ENCODE measurements at places on chromosomes 3 and 15.

GRCh38 chr3:53167418-53168174 is 6.6 kb downstream of the PRKCD start:
- DNase-seq, result no peak

GRCh38 chr3:139135657-139136056 is 91.0 kb upstream of the PRR23C start:
- no peak for DNase-seq

DNA sequence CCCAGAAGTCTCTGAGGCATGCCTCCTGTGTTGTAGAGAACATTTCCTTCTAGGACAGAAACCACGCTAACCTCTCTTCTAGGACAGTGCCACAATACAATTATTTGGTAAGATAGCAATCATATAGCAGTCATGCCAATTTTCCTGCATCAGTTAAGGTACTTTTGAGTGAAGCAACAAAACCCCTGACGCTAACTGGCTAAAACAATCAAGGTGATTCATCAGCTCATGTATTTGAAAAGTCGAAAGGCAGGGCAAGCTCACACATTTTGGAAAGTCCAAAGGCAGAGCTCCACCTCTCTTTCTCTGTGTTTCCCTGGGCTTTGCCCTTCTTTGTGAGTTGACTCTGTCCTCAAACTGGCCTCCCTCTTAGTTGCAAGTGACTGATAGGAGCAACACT is 10.1 kb downstream of the TERC start:
- DNase-seq, result peak; percentile 93

DNA sequence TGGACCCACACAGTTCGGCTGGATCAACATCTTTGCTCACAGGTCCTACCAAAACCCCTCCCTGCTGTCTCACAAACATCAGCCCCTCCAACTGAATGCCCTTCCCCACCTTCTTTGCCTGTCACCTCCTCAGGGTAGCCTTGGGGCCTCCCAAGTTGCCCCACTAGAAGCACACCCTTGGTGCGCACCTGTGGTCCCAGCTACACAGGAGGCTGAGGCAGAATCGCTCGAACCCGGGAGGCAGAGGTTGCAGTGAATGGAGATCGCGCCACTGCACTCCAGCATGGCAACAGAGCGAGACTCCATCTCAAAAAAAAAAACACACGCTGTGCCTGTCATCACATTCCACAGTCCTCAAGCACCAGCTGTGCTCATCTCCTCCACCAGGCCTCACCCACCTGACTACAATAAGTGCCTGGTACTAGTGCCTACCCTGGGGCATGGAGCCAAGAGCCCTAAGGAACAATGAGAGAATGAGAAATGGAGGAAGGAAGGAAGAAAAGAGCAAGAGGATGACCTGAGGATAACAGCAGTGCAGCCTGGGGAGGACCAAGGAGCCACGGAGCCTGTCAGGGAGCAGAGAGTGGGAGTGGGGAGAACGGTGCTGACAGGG is 26.0 kb downstream of the RPN1 start:
- DNase-seq, result no peak

DNA sequence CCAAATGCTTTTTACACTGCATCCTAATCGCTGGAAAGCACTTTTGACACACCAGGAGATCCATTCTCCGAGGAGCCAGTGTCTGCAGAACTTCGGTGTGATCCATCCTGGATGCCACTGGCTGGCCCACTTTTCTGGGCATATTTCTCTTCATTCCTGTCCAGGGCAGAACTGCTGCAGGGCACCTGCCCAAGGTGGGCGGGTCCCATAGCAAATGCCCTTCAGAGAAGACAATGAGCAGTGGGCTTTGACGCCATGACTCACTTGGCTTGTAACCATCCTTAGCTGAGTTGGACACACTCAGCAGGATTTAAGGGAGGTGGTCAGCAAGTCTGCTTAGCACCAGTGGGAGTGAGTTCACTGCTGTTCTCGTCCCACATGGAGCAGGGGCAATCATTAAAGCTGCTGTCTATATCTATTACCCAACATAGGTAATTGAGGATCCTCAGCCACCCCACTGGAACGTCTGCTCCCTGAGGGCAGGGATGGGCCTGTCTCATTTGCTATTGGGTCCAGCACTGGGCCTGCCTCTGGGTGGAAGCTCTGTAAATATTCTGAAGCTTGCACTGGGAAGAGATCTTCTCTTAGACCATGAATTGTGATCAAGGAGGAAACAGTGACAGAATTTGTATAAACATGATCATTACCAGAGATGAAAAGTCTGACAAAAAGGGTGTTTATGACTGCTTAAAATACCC is 112.7 kb upstream of the IQSEC1 start:
- no peak for DNase-seq

DNA sequence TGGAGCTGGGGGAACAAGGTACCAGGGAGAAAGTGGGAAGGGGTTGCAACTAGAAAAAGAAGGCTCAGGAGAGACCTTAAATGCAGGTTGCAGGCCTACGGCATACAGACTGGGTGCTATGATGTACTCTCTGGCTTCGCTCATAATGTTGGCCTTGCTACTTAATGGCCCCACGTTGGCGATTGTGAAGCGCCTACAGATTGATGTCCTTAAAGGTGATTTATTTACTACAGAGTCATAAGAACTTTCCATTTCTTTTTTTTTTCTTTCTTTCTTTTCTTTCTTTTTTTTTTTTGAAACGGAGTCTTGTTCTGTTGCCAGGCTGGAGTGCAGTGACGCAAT is 25.4 kb downstream of the ZBTB38 start:
- no peak for DNase-seq

DNA sequence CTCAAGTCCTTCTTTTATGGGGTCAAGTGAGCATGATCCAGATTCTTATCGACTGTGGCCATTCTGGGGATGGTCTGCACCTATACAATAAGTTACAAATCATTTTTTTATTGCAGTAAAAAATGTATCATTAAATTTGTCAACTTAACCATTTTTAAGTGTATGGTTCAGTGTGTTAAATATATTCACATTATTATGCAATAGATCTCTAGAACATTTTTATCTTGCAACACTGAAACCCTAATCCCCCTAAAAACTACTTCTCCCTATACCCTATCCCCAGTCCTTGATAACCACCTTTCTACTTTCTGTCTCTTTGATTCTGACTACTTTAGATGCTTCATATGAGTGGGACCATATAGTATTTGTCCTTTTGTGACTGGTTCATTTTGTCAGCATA is 10.4 kb upstream of the BOC start:
- DNase-seq, result no peak

- peak; percentile 57 for DNase-seq
Observed at GRCh38 chr3:47057212-47057671, 77.8 kb downstream of the NBEAL2 start.

GRCh38 chr15:43151688-43152087 is 18.3 kb downstream of the TMEM62 start:
- DNase-seq, result no peak

- DNase-seq, result no peak
Observed at GRCh38 chr3:71813704-71814103, 28.8 kb upstream of the PROK2 start.

- no peak for DNase-seq
Observed at GRCh38 chr15:69880571-69881301, 217.0 kb downstream of the TLE3 start.

- no peak for DNase-seq
Observed at GRCh38 chr3:60048447-60048848, 998.6 kb upstream of the CFAP20DC start.

GRCh38 chr3:32960404-32961170 is 9.1 kb downstream of the CCR4 start:
- no peak for DNase-seq

DNA sequence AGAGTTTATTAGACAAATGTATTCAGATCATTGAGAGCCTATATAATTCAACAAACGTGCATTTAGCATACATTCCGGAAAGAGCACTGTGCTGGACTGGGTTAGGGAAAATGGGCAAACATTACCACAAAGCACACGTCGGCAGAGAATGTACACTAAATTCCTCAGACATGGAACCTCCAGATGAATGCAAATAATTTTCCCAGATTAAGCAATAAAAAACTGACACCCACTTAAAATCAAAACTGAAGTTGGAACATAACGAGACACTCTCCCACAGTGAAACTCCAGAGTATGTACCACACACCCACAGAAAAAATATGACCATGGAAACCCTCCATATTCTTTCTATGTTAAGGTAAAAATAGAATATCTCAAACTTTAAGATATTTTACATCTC is 4.8 kb downstream of the SECISBP2L start:
- peak; percentile 11 for DNase-seq

DNA sequence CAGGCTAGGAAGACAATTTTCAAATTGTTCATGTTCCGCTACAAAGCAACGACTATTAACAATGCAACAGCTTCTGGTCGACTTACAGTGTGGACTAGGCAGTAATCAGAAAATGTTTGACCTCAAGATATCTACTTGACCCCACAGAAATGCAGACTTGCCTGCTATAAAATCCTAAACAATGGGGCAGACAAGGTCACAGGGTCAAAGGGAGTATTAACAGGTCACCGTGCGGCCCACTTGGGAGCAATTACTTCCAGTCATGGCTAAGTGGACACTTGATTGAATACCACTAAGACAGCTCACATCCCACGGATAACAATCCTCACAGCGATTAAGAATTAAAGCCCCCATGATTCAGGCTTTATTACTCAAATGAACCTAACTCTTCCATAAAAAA is 58.9 kb downstream of the FOXP1 start:
- no peak for DNase-seq

GRCh38 chr3:144864646-144865045 is 893.0 kb downstream of the DIPK2A start:
- DNase-seq, result peak; percentile 65

DNA sequence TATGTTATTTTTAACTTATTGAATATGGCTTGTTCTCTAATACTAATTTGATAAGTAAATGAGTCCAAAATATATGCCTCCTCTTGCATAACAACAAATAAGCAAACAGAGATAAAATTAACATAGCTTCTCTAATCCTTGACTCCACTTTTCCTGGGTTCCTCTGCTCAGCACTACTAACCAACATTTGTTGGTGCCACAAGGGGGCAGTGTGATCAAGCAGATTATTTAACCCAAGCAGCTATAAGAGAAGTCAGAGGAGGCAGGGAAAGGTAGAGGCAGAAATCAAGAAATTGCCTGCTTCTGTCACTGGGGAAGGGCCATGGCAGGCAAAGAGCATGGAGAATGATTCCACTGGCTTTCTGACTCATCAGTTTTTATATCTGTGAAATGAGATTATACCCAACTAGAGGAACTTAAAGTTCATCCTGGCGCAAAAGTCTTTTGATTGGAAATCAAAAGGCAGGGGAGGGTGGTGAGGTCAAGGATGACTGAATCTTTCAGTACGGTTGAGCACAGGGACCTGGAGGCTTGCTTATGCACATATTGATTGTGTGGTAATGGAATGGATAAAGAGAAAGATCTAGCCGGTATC is 152.2 kb downstream of the IGSF11 start:
- peak; percentile 54 for DNase-seq

GRCh38 chr3:6326771-6327170 is 534.1 kb upstream of the GRM7 start:
- DNase-seq, result no peak

GRCh38 chr3:76565496-76566210 is 474.2 kb upstream of the ROBO2 start:
- no peak for DNase-seq

GRCh38 chr15:89776274-89777072 is at the start of gene MESP2:
TSS of gene MESP2 (plus strand) at chr15:89776332. CDS start at chr15:89776358, 26 bp downstream.
- DNase-seq, result peak; percentile 49

DNA sequence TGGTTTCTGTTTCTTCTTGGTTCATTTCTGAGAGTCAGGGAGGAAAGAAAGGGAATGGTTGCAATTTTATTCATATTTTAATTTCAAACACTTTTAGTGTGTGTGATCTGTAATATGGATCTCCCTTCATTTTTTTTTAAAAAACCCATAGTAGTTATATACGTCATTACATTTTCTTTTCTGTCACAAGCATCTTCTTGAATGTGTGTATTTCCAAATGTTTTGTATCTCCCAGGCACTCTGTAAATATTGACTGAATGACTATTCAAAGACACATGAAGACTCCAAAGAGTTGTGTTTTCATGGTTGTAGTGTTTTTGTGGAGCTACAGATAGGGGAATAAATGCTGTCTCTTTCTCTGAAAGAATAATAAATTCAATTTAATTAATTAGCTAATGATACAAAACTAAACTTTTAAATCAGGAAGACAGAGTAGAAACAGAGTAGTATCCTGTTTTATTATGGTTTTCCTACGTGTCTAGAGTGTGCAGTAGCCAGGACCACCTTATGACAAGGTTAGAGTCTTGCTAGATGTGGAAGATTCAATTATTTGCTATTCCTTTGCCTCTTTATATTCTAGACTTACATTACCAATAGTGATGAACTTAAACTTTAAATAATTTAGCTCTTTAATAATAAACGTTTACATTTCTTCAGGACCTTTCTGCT is 35.5 kb downstream of the NECTIN3 start:
- DNase-seq, result peak; percentile 17

- DNase-seq, result no peak
Observed at GRCh38 chr3:30341079-30341478, 265.3 kb upstream of the TGFBR2 start.

- DNase-seq, result peak; percentile 18
Observed at GRCh38 chr3:63032881-63033280, 157.7 kb upstream of the CADPS start.

DNA sequence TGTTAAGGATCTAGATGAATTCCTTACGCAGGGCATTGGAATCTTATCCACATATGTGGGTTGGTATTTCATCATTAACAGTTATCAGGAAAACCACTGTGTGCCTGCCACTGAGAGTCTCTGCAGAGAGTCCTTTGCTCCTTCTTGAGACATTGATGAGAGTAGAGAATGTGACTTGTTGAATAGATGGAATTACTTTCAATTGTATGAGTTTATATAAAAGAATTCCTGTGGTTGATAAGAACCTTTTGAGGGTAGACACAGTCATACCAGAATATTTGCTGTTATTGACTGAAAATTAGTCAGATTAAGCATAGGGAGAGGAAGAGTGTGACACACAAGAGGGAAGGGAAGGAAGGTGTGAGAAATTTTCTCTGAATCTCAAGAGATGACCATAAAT is 30.8 kb downstream of the ARHGEF26 start:
- peak; percentile 73 for DNase-seq

- no peak for DNase-seq
Observed at GRCh38 chr3:119588112-119588511, 8.8 kb downstream of the ADPRH start.

GRCh38 chr3:168383573-168383972 is 287.8 kb upstream of the GOLIM4 start:
- no peak for DNase-seq

DNA sequence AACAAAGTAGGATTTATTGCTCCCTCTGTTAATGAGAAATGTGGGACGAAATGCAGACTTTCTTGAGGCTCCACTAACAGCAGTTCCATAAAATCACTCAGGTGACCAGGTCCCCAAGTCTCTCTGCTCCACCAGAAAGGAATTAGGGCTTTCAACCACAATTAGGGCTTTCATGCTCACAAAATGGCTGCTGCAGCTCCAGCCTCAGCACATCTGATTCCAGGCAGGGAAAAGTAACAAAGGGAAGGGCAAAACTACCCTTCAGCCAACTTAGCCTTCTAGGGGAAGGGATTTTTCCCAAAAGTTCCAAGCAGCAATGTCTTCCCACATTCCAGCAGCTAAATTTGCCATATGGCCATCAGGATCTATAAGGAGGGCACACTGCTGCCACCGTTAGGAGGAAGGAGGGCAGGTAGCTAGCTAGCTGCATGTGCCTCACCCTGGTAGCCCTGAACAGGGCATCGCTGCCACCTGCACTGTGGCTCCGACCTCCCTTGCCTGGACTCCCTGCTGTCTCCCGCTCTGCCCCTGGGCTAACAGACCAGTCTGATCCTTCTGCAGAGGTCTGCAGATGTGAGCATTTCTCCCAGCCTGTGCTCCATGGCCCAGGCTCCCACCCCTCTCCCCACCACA is 12.8 kb downstream of the CFAP100 start:
- no peak for DNase-seq

Data from bronchial epithelial cell (primary cell).